ENCODE measurements at places on chromosomes 11 and 22. TPM values are rescaled to one million over a fixed set of nuclear protein-coding genes. Genes with fewer than 3 reads are reported as not detected.

Gene HORMAD2
- not detected for total RNA-seq

DNA sequence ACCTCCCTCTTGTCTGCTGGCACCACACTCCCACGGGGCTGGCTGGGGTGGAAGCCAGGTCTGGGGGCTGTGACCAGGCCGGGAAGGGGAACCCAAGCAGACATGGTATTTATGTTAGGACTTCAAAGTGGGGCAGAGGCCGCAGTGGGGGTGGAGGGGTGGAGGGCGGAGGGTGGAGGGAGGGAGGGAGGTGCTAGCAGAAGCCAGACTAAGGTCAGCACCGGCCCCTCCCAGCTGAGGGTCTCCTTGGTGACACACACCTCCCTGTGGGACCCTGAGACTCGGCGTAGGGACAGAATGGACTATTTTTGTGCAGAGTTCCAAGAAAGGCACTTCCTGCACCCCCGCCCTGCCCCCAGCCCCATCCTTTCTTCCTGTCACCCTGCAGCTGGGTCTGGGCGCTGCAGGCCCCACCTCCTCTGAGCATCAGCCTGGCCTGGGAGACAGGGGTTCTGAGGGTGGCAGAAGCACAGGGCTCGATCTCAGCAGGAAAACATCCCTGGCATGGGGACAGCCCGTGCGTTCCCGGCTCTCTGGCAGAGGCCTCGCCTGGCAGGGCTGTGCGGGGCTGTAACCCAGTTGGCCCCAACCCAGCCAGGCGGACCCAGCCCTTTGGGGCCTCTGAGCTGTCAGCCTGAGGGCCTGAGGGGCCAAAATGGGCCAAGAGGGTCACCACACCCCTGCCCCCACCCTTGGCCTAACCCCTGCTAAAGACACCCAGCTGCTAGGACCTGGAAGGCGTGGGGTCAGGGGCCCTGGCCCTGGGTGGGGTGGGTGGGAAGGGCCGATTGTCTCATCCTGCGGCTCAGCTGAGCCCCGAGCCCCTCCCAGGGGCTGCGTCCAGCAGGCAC is 9.6 kb upstream of the CD248 start:
- H3K4me1 ChIP-seq, result peaks cover 22% of the 10 kb centered on the region
- no peak for DNase-seq
- no peak overlapping the region for H3K4me3 ChIP-seq
- peaks cover 8% of the 10 kb centered on the region for H3K36me3 ChIP-seq
- H3K27ac ChIP-seq, result no peak overlapping the region

GRCh38 chr22:22463855-22464540 is 44.5 kb downstream of the ZNF280B start:
- no peaks in the 10 kb centered on the region for H3K4me1 ChIP-seq
- no peak overlapping the region for H3K27ac ChIP-seq
- peaks cover 3% of the 10 kb centered on the region for H3K27me3 ChIP-seq

DNA sequence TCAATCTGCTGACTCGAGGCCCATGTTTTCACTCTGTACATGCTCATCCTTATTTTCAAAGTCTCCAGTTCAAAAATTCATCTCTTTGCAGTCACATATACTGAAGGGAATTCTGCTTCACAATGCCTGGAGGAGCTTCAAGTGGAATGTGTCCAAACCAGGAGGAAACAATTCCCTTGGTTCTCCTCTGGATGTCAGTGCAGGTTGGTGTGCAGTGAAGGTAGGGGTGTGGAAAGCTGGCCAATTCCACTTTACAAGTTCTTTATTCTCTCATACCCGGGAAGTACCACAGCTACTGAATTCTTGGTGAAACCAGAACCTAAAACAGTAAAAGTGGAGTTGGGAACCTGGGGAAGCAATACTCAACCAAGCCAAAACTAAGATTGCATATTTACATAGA is 57.3 kb downstream of the BDNF start:
- no peaks in the 10 kb centered on the region for H3K27me3 ChIP-seq
- no peak overlapping the region for H3K4me3 ChIP-seq
- no peak for DNase-seq
- H3K4me1 ChIP-seq, result no peaks in the 10 kb centered on the region

DNA sequence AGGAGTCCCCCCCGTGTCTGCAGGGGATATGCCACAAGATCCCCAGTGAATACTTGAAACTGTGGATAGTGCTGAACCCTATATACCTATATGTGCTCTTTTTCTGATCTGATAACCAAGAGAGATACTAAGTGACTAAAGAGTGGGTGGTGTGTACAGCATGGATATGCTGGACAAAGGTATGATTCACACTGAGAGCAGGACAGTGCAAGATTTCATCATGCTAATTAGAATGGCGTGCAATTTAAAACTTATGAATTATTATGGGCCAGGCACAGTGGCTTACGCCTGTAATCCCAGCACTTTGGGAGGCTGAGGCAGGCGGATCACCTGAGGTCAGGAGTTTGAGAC is 90.2 kb upstream of the ALKBH3 start:
- peaks cover 2% of the 10 kb centered on the region for H3K27me3 ChIP-seq
- no peak overlapping the region for H3K27ac ChIP-seq
- DNase-seq, result no peak
- H3K4me1 ChIP-seq, result peaks cover 3% of the 10 kb centered on the region
- no peak overlapping the region for H3K4me3 ChIP-seq

DNA sequence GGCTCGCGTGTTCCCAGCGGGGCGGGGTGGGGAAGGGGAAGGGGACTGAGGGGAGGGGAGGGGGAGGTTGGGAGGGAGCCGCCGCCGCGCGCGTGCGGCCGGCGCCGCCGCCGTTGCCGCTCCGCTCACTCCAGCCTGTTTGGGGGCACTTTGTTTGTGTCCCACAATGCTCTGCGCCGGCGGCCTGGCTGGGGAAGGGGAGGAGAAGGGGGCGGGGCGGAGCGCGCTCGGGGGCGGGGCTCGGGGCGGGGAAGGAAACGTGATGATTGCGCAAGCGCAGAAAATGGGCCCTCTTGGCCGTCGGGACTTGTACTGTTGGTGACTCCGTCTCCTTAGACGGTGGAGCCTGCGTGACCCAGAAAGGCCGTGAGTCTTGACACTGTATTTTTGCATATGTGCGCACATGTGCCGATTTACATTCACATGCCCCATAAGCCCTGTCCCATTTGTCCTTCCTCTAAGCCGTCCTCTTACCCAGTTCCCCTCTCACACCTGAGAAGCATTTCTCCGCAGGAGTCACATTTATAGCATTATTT is at the start of gene ZBTB44:
ZBTB44 (minus strand) TSS at position 168 of the 536 bp plus-strand sequence. CDS start 53,044 bp downstream, outside the sequence.
- peak; percentile 91 for DNase-seq
- H3K27me3 ChIP-seq, result peaks cover 5% of the 10 kb centered on the region
- peaks cover 15% of the 10 kb centered on the region for H3K4me1 ChIP-seq
- no peaks in the 10 kb centered on the region for H3K36me3 ChIP-seq
